Activated CD8-positive, alpha-beta memory T cell treated with anti-CD3 and anti-CD28 coated beads for 1 hour (primary cell): ENCODE measurements at places on chromosomes 5 and 9.

GRCh38 chr9:69469136-69469535 is 144.1 kb downstream of the ENTREP1 start:
- no peak for DNase-seq

- no peak for DNase-seq
These were observed 370.5 kb downstream of the PTPRD start for GRCh38 chr9:10242255-10242654.

GRCh38 chr5:1370006-1370405 is 25.1 kb upstream of the CLPTM1L start:
- no peak for DNase-seq

DNA sequence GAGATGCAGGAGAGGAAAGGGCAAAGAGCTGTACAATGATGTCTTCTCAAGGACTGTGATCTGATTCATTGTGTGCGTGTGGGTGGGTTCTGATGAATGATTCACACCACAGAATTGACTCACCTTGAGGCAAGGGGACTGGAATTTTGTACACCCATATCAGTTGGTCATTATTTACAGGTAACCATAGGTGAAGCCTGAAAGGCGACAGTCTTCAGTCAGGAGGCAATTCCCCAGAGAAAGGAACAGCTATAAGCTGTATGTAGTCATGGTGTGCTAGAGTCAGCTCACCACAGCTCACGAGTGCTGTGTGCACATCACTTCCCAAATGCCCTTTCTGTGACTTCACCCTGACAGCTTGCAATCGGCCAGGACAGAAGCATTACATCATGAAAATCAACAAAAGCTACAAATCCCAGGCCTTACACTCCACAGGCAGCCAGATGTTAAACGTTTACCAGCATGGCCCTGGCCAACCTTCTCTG is 87.6 kb upstream of the RPS23 start:
- no peak for DNase-seq

- DNase-seq, result no peak
These were observed 10.0 kb upstream of the MATR3 start for GRCh38 chr5:139283252-139284166.

DNA sequence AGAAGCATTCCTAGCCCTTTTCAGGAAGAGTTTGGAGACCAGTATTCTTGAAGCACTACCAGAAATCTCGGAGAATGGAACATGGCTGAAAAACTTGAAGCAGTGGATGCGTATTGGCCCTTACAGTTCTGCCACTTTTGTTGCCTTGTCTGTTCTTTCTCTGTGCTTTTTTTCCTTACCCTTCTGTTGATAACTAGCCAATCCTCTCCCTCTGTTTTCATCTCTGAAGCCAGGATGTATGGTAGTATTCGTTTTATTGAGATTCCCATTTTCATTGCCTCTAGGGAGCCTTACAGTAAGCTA is 564 bp upstream of the CCNH start:
- no peak for DNase-seq

GRCh38 chr5:32127711-32128110 is 46.4 kb downstream of the GOLPH3 start:
- DNase-seq, result no peak

GRCh38 chr9:87290241-87291052 is 207.2 kb upstream of the DAPK1 start:
- DNase-seq, result no peak

GRCh38 chr5:72644296-72644695 is 137.1 kb upstream of the ZNF366 start:
- no peak for DNase-seq

DNA sequence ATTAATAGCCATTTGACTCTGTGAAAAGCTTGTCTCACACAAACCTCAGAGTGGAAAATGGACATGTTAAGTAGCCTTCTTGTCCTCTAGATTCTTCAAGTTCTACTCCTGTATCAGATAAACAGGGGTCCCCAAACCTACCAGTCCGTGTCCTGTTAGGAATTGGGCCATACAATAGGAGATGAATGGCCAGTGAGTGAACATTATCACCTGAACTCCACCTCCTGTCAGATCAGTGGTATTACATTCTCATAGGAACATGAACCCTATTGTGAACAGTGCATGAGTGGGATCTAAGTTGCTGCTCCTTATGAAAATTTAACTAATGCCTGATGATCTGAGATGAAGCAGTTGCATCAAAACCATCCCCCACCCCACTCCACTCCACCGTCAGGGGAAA is 136.3 kb downstream of the TMEM232 start:
- no peak for DNase-seq

GRCh38 chr5:3736926-3737325 is 141.3 kb downstream of the IRX1 start:
- DNase-seq, result no peak

DNA sequence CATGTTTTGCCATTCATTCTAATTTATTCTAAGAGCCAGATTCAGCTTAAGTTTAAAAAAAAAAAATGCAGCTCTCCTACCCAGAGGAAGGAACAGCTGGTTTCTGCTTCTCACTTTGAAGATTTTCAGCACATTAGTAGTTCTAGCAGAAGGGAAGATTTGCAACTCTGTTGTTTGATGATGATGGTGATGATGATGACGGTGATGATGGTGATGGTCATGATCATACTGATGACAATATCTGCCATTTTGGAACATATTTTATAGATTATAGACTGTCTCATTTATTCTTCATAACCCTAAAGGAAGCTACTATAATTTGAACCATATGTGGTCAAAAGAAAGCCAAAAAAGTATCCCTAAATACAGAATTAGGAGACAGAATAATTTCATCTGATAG is 7.9 kb upstream of the MED10 start:
- DNase-seq, result no peak

GRCh38 chr5:35041261-35041660 is 6.5 kb downstream of the AGXT2 start:
- no peak for DNase-seq

DNA sequence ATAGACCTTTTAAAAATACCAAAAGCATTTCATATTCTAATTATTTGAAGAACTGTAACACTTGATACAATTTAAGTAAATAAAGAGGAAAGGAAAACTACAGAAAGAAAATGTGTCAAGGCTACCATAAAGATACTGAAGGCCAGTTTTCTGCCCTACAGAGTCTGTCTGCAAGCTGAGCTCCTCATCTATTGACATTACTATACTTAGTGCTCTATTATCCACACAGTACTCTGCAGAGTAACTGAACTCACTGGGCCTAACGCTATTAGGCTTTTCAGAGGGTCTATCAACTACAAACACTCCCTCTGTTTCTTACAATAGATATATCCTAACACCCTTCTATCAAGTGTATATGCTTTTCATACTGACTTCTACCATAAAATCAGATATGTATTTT is 57.1 kb upstream of the SUSD1 start:
- DNase-seq, result no peak

DNA sequence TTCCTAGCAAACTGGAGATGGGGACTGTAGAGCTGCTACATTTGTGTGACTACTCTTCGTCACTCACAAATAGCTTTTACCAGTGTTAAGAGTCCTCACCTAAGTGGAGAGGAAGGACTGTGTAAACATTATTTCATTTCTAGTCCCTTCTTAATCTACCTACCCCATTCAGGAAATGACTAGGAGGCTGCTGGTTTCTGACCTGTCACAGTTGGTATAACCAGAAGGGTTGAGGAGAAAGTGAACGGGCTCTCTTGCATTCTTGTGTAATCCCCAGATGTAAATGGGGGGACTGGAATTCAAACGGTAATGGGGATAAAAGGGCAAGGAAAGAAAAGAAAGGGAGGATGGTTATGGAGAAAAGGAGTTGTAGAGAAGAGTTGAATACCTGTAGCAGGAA is 35.4 kb upstream of the BNIP1 start:
- no peak for DNase-seq

GRCh38 chr9:3136230-3136629 is 292.3 kb upstream of the PUM3 start:
- no peak for DNase-seq

GRCh38 chr5:141484641-141485311 is at the start of gene PCDHGC4:
TSS of gene PCDHGC4 (plus strand) at chr5:141485030. CDS start at chr5:141485174, 144 bp downstream.
- DNase-seq, result no peak

- DNase-seq, result no peak
These were observed 22.7 kb upstream of the LRRC70 start for GRCh38 chr5:62555930-62556329.

DNA sequence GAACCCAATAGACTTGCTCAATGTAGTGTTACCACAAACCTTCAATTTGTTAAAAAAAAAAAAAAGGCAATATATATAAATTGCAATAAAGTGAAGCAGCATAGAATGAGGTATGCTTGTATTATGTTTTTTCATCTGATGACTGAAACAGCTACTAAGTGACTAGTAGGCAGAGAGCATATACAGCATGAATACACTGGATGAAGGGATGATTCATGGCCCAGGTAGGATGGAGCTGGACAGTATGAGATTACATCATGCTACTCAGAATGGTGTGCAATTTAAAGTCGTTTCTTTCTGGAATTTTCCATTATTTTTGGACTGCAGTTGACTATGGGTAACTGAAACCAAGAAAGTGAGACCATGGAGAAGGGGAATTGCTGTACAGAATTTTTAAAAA is 161.2 kb downstream of the GNA14 start:
- DNase-seq, result no peak

- no peak for DNase-seq
These were observed 9.1 kb downstream of the BRD3OS start for GRCh38 chr9:134034215-134035040.

DNA sequence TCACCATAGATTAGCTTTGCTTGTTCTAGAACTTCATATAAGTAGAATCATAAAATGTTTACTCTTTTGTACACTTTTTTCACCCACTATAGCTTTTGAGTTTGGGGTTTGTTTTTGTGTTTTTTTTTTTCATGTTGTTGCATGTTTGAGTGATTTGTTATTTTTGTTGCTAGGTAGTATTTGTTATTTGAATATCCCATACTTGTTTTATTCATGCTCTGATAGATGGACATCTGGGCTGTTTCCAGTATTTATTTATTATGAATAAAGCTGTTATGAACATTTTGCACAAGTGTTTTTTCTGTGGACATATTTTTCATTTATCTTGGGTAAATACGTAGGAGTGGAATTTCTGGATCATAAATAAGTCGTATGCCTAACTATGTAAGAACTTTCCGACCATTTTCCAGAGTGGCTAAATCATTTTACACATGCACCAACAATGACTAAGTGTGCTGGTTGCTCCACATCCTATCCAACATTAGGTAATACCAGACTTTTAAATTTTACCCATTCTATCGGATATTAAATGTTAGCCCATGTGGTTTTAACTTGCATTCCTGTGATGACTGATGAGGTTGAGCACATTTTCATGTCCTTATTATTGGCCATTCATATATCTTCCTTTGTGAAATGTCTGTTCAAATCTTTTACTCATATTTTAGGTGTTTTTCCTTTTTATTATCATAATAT is 69.1 kb upstream of the NR4A3 start:
- DNase-seq, result no peak

DNA sequence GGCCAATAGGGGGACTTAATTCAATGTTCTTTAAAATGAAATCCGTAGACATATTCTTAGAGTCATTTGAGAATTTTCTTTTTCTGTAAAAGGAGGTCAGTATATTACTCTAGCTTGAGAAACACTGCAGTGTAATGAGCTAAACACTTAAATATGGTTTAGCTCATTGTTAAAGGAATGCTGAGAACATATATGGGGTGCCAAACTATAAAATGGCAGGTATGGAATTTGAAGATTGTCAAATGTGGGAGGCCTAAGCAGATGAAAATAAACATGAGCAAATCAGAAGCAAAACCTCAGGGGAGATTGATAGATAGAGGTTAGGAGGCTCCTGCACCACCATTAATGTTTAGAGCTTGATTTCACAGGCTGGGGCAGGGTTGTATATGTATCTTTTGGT is 57.9 kb downstream of the STX17 start:
- no peak for DNase-seq

GRCh38 chr5:167255926-167256325 is 1035.5 kb upstream of the WWC1 start:
- DNase-seq, result no peak

GRCh38 chr5:79436821-79437220 is 77.1 kb downstream of the HOMER1 start:
- DNase-seq, result no peak

DNA sequence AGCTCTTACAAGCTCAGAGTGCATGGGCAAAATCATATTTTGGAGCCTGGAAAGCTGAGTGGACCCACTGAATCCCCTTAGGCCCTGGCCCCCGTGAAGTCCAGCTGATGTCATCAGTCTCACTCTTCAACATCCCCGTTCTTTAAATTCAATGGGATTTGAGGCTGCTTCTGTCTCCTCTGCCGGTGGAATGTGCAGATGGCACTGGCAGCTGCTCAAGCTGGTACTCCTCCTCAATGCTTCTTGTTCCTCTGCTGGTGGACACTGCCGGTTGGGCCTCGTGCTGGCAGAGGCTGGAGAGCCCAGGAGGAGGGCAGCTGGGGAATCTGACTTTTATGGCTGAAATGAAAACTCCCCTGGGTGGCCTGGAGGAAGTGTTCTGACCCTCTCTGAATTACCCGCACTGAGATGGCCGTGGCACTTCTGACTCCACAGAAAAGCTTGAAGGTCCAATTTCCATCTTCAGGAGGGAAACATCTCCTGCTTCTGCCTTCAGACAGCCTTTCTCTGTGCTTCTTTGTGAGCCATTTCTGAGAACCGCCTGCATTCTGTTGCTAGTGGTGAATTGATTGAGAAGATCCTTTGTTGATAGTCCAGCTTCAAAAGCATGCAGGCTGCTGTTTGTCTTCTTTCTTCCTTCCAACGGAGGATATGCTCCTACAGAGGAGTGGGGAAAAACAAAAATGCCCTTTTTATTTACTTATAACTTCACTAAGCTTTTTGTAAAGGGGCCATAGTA is 298.9 kb downstream of the TMEM38B start:
- DNase-seq, result no peak

DNA sequence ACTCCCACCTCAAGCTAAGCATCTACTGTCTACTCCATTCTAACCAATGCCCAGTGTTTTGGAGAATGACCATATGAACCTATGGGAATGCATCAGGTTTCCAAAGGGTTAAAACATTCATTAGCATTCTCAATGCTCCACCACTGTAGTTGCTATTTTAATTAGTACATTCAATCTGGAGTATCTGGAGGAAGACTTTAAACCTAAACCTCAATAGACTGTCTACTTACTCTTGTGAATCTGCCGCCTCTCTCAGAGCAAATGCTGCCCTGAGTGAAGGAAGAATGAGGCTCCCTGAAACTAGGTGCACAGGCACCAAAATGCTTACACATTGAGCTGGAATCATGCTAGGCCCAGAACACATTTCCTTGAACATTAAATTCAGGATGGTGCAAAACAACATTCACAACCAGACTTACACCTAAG is 2.0 kb downstream of the ENC1 start:
- DNase-seq, result no peak

DNA sequence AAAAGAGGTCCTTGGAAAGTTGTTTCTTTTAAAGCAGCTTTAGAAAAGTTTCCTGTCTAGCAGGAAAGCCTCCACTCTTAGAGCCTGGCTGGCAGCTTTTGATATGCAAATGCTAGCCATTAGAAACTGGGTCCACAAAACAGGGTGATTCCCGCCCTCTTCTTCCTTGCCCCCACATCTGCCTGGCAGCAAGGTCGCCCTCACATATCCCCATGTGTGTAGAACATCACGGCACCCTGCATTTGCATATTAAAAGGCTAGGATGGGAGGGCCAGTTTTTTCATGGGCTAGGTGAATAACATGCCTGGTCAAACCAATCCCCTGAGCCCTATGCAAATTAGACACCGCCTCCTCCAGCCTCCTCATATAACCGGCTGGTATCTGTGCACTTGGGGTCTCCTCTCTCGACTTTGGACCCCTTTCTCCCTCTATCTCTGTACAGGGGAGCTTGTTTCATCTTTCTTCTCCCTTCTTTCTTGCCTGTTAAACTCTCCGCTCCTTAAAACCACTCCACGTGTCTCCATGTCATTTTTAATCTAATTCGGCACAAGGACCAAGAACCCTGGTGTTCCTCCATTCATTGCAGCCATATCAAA is 426.8 kb upstream of the CTNND2 start:
- DNase-seq, result no peak
